ENCODE measurements at places on chromosomes 16 and 17. TPM values are rescaled to one million over a fixed set of nuclear protein-coding genes. Genes with fewer than 3 reads are reported as not detected.

LUC7L gene
- total RNA-seq: 69.7 TPM

DNA sequence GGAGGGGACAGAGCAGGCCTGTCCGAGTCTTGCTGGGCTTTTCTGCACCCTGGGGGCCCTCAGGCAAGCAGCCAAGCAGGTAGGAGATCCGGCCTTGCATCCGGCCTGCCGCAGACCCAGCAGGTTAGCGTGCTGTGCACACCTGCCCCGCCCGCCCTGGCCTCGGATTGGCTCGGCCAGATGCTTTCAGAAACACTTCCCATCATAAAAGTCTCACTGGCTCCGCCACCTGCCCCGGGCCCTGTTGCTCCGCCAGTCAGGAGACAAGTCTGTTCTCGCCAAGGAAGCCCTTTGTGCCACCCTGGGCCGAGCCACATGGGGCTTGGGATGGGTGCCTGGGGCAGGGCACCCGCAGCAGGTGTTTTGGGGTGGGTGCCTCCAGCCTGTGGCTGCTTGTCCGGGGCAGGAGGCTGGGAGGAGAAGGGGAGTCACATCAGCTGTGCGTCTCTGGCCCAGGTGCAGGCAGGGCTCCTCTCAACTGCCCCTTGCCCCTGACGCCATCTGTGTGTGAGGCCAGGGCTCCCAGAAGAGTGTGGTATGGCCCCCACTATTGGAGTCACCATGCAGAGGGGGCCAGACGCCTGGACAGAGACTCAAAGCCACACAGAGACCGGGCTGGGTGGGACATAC, 228.2 kb upstream of the GSE1 start:
- H3K4me3 ChIP-seq: no peak overlapping the region
- no peak overlapping the region for H3K27ac ChIP-seq
- H3K4me1 ChIP-seq: no peaks in the 10 kb centered on the region
- H3K27me3 ChIP-seq: peaks cover 7% of the 10 kb centered on the region

BAHCC1 gene
- total RNA-seq: 0.02 TPM

DNA sequence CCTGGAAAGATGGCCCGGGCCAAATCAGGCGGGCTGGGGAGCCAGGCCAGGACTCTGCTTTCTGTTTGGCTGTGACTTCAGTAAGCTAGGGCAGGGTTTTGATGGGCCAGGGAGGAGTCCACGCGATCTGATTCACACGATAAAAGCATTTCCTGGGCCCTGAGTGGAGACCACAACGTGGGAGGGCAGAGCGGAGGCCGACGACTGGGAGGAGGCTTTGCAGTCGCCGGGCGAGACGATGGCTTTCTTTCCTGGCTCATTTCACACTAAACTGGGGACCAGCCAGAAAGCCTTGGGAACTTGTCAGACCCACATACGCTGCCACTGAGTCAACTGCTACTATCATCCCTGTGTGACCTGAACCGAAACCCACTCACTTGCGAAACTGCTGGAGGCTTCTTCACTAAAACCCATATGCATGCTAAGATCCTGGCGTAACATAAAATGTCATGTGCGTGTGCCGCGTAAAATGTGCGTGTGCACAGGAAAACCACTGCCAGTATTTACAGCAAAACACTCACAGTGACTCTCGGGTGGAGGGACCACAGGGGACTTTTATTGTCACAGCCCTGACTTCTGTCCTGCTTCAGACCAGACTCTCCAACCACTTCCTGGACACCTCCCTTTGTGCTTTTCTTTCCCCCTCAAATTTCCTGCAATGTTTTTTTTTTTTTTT, 14.2 kb upstream of the RHBDF2 start:
- peaks cover 54% of the 10 kb centered on the region for H3K4me1 ChIP-seq
- H3K27ac ChIP-seq: peak overlapping the region; percentile 95
- no peaks in the 10 kb centered on the region for H3K36me3 ChIP-seq
- no peaks in the 10 kb centered on the region for H3K27me3 ChIP-seq

GRCh38 chr16:73015612-73016487, 32.1 kb downstream of the ZFHX3 start:
- no peak overlapping the region for H3K27ac ChIP-seq
- H3K4me1 ChIP-seq: no peaks in the 10 kb centered on the region
- H3K27me3 ChIP-seq: peaks cover 6% of the 10 kb centered on the region
- H3K36me3 ChIP-seq: no peaks in the 10 kb centered on the region
- H3K4me3 ChIP-seq: no peak overlapping the region

GRCh38 chr17:13776027-13776551, 174.4 kb upstream of the HS3ST3A1 start:
- H3K27me3 ChIP-seq: no peaks in the 10 kb centered on the region
- DNase-seq: no peak
- peaks cover 4% of the 10 kb centered on the region for H3K36me3 ChIP-seq
- H3K4me1 ChIP-seq: no peaks in the 10 kb centered on the region
- no peak overlapping the region for H3K27ac ChIP-seq

FLCN gene
- total RNA-seq: 29.2 TPM

NOMO2 gene
- 79.1 TPM for total RNA-seq

- H3K4me1 ChIP-seq: no peaks in the 10 kb centered on the region
- no peak overlapping the region for H3K27ac ChIP-seq
- peaks cover 6% of the 10 kb centered on the region for H3K36me3 ChIP-seq
- H3K27me3 ChIP-seq: peaks cover 16% of the 10 kb centered on the region
- H3K4me3 ChIP-seq: no peak overlapping the region
- no peak for DNase-seq
Observed at GRCh38 chr16:87077750-87078127, 239.5 kb downstream of the C16orf95 start.

- H3K27ac ChIP-seq: no peak overlapping the region
- peaks cover 21% of the 10 kb centered on the region for H3K27me3 ChIP-seq
- H3K4me1 ChIP-seq: peaks cover 6% of the 10 kb centered on the region
- no peaks in the 10 kb centered on the region for H3K36me3 ChIP-seq
- no peak for DNase-seq
- no peak overlapping the region for H3K4me3 ChIP-seq
Observed at GRCh38 chr16:82761236-82761635, 134.5 kb downstream of the CDH13 start.

DNA sequence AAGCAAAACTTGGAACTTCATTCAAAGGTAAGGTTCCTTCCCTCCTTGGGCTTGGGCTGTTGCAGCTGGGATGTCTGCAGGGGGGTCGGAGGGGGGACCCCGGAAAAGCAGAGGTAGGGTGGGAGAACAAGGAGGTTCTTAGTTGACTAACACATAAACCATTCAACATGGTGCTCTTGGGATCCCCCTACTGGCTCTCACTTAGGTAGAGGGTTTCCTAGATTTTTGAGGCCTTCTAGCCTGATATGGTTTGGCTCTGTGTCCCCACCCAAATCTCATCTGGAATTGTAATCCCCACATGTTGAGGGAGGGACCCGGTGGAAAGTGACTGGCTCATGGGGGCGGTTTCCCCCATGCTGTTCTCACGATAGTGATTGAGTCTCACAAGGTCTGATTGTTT, 93.9 kb downstream of the RGS9 start:
- H3K4me1 ChIP-seq: peaks cover 50% of the 10 kb centered on the region
- H3K4me3 ChIP-seq: no peak overlapping the region
- H3K36me3 ChIP-seq: no peaks in the 10 kb centered on the region
- DNase-seq: no peak
- H3K27me3 ChIP-seq: peaks cover 23% of the 10 kb centered on the region
- no peak overlapping the region for H3K27ac ChIP-seq

DNA sequence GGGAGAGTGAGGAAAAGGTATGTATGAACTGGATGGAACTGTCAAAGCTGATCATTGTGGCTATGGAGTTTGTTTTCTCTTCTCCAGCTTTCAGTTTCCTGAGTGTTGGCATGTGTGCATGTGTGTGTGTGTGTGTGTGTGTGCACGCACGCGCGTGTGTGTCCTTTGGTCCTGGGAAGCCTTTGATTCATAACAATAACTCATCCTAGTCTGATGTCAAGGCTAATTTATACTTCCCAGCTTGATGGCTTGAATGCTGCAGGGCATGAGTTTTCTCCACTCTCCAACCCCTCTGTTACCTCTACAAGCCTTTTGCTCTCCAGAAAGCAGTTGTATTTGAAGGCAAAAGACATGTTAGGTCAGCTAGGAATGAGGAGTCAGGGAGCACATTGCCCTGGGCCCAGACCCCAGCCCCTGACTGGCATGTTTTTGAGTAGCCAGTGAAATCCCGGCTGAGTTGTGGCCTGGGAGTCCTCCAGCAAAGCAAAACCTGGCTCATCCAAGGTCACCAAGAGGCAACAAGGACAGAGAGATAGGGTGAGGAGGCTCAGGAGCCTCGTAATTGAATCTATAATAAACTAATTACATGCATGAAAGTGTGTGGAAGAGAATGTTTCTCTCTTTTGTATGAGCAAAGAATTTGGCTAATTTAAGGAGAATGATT, 8.9 kb upstream of the CDC42EP4 start:
- H3K36me3 ChIP-seq: no peaks in the 10 kb centered on the region
- H3K4me1 ChIP-seq: no peaks in the 10 kb centered on the region
- no peak overlapping the region for H3K4me3 ChIP-seq
- H3K27me3 ChIP-seq: peaks cover 8% of the 10 kb centered on the region
- H3K27ac ChIP-seq: no peak overlapping the region

CDYL2 gene
- 44.3 TPM for total RNA-seq

DNA sequence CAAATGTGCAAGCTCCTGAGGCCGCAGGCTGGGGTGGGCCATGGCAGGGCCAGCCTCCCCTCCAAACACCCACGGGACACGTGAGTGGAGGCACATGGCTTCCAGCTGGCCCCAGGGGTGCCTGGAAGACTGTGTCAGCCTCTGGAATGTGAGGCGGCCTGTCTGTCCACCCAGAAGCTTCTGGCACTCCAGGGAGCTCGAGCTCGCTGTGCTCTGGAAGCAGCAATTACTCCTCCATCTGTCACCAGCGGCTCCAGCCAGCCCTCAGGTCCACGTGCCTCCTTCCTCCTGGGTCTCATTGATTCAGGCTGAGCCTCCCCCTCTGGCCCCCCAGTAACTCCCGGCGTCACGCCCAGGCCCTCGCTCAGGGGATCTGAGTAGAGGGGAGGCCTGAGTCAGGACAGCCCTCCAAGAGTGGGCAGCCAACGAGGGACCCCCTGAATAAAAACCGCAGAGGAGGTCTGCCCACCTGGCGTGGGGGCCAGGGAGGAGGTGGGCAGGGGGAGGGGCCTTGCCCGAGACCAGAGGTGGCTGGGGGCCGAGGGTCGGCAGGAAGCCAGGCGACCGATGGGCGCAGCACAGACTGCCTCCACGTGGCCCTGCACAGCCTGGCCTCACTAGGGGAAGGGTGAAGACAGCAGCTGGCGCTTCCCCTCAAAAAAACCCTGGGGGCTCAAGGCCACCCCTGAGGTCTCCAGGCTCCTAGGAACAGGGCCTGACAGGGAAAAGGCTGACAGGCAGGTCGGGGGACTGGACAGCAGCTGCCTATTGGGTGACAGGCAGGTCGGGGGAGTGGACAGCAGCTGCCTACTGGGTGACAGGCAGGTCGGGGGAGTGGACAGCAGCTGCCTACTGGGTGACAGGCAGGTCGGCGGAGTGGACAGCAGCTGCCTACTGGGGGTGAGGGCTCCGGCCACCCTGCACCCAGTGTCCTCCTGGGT, 11.9 kb downstream of the PIEZO1 start:
- H3K27ac ChIP-seq: no peak overlapping the region
- H3K4me1 ChIP-seq: peaks cover 17% of the 10 kb centered on the region
- DNase-seq: no peak
- H3K4me3 ChIP-seq: no peak overlapping the region
- H3K27me3 ChIP-seq: no peaks in the 10 kb centered on the region

ERCC4 gene
- 15.4 TPM for total RNA-seq

- peaks cover 1% of the 10 kb centered on the region for H3K36me3 ChIP-seq
- no peak overlapping the region for H3K27ac ChIP-seq
- DNase-seq: no peak
- H3K27me3 ChIP-seq: no peaks in the 10 kb centered on the region
Observed at GRCh38 chr17:69268543-69269014, 40.0 kb upstream of the ABCA10 start.

NPW gene
- 1.9 TPM for total RNA-seq

DNA sequence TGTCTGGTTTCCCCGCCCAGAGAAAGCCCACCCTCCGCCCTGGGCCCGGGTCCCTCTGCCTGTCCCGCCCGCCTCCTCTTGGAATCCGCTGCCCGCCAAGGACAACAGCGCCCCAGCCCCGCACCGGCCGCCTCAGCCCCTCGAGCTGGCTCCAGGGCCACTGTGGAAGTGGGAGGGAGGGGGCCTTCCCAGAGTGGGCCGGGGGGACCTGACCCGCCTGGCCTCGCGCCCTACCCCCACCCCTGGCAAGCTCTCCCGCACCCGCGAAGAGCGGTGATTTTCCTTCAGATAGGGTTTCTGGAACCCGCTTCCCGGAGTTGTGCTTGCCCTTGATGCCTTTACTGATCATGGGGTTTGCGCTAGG, 2.3 kb upstream of the CBX8 start:
- peaks cover 40% of the 10 kb centered on the region for H3K27me3 ChIP-seq
- H3K27ac ChIP-seq: peak overlapping the region; percentile 6
- DNase-seq: no peak
- H3K4me1 ChIP-seq: peaks cover 42% of the 10 kb centered on the region

DNA sequence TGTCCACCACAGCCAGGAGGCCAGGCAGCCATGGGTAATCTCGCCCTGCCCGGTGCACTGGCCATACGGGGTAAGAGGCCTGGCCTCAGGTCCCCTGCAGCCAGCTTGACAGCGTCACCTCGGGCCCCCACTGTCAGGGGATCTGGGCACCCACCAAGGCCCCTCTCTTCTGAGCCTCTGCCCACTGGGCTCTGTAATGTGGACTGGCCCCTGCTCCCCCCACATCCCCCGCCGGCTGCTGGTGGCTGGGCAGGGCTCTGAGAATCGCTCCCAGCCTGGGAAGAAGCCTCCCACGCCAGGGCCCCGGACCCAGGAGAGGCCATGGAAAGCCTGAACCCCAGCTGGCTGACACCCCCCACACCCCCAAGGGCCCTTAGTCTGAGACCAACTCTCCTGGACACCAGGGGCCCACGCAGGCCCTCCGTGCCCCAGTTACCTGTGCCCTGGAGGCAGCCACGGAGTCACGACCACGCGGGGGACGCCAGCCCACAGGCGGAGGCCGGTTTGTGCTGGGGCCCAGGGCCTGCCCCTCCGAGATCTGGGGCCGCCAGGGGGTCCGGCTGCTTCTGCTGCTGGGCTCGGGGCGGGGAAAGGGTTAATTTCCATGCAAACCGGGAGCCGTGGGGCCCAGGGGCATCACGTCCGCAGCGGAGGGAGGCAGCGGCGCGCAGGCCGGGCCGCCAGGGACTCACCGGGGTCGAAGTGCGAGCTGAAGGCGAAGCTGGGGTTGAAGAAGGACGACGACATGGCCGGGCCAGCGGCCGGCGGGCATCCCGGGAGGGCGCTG, at the start of gene PVALEF:
Gene PVALEF (plus strand): TSS at position 262 of the 787 bp plus-strand sequence. CDS start 15,720 bp downstream, outside the sequence.
- H3K27me3 ChIP-seq: peaks cover 8% of the 10 kb centered on the region
- peak within 1 kb of the TSS; percentile 48 for H3K4me3 ChIP-seq
- DNase-seq: no peak

DNA sequence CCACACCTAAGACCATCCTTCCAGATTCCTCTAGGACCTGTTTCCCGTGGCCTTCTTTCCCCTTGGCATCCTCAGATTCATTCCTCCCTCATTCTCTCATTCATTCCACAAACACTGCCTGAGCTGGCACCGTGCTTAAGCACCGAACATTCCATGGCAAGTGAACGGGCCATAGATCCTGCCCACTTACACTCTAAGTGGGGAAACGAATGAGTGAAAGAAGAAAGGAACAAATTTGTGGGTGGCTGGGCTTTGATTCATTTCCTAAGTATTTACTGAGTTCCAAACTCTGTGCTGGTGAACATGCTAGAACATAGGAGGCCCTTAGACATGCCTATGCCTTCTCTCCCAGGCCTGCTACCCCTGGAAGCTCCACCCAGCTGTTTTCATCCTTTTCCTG, 30.0 kb downstream of the SRCIN1 start:
- H3K27me3 ChIP-seq: peaks cover 87% of the 10 kb centered on the region
- H3K36me3 ChIP-seq: no peaks in the 10 kb centered on the region
- no peak for DNase-seq
- no peak overlapping the region for H3K4me3 ChIP-seq
- no peak overlapping the region for H3K27ac ChIP-seq
- no peaks in the 10 kb centered on the region for H3K4me1 ChIP-seq
